Stomach (tissue), 19 donors: ENCODE measurements at places on chromosomes 7 and 10.

GRCh38 chr7:7048213-7048612 is 134.1 kb upstream of the C1GALT1 start:
- no peak overlapping the region for H3K4me3 ChIP-seq
- H3K27ac ChIP-seq, result no peak overlapping the region
- H3K36me3 ChIP-seq, result no peaks in the 10 kb centered on the region
- no peaks in the 10 kb centered on the region for H3K4me1 ChIP-seq

DNA sequence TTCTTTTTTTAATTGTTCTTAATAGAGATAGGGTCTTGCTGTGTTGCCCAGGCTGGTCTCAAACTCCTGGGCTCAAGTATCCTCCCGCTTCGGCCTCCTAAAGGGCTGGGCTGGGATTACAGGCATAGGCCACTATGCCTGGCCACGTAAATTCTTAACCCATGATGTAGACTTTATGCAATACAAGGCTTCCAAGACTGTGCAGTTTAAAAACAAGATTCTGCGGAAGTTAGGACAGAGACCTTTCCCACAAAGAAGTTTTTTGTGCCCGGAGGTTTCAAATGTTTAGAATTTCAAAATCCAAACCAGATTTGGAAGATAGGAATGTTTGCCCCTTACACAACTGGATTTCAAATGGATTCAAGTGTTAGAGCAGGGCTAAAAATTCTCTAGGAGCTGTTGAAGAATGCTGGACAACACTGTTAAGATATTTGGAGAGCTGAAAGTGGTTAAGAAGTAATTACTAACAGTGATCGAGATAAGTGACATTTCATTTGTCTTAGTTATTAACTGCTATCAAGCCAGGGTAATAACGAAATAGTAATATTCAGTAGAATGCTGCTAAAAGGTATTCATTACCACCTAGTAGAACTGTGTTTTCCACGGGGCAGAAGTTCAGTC is 7.4 kb downstream of the APBB1IP start:
- peak overlapping the region; percentile 55 for H3K27ac ChIP-seq
- H3K27me3 ChIP-seq, result no peaks in the 10 kb centered on the region
- H3K36me3 ChIP-seq, result no peaks in the 10 kb centered on the region
- H3K4me3 ChIP-seq, result no peak overlapping the region
- H3K4me1 ChIP-seq, result no peaks in the 10 kb centered on the region

DNA sequence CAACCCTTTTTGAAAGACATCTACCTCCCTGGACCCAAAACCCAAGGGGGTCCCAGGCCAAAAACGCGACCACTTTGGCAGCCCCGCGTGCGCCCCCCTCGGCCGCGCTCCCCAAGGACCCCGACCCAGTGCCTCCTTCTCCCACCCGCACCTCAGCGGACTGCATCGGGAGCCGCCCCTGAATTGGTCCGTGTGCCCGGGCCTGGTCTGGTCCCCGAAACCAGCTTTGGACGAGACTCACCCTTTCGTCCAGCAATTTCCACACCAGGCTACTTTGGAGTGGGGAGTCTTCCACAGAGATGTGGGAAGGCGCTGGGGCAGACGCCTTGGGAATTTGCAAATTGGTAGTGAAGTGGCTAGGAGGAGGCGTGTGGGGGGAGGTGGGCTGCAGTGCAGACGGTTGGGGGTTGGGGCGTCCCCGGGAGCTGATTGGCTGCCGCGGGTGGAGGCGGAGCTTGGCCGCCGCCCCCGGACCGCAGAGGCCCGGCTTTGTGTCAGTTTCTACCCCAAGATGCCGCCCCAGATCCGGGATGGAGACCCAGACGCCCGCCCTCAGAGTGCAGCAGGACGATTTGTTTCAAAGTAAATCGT is 16.9 kb downstream of the TCAF1 start:
- H3K27me3 ChIP-seq, result no peaks in the 10 kb centered on the region
- H3K4me3 ChIP-seq, result peak overlapping the region; percentile 50
- no peaks in the 10 kb centered on the region for H3K36me3 ChIP-seq
- H3K27ac ChIP-seq, result no peak overlapping the region

DNA sequence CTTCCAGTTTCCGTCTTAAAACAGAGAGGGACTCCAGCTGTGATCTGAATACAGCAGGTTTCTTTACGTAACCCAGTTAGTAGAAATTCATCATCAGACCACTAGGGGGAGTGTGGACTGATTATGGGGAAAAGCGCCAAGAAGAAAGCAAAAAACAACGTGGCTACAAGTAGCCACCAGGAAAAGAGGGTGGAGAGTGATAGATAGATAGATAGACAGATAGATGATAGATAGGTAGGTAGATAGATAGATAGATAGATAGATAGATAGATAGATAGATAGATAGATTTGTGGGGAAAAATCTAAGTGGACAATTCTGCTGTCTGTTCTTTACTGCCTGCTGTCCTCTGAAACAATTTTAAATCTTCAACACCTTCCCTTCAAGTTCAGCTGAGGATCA is 12.7 kb upstream of the AKR1B10 start:
- H3K27me3 ChIP-seq, result no peaks in the 10 kb centered on the region
- no peaks in the 10 kb centered on the region for H3K36me3 ChIP-seq
- H3K4me3 ChIP-seq, result no peak overlapping the region
- DNase-seq, result no peak

DNA sequence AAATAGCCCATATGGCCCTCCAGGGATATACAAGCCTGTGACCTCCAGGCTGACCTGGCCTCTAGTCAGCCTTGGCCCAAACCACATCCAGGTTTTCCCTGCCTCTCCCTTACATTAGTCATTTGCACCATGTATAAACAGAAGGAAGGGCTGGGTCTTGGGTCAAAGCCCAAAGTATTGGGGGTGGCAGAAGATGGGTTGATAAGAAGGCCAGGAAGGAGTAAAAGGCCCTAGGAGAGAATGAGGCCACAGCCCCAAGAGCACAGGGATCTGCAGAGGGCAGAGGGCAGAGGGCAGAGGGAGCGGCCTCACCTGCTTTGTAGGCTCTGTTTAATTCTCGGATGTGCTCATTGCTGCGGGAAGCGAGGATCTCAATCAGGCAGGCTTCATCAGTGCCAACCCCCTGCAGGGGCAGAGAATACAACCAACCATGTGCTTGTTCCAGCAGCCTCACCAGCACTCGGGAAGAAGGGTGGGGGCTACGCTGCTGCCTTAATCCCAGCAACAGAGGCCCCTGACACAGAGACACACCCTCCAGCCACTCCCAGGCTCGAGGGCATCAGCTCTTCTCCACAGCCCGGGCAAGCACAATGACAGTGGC is 31.3 kb downstream of the PLAC9 start:
- no peaks in the 10 kb centered on the region for H3K27me3 ChIP-seq
- peaks cover 97% of the 10 kb centered on the region for H3K4me1 ChIP-seq
- DNase-seq, result peak; percentile 72
- no peak overlapping the region for H3K4me3 ChIP-seq

DNA sequence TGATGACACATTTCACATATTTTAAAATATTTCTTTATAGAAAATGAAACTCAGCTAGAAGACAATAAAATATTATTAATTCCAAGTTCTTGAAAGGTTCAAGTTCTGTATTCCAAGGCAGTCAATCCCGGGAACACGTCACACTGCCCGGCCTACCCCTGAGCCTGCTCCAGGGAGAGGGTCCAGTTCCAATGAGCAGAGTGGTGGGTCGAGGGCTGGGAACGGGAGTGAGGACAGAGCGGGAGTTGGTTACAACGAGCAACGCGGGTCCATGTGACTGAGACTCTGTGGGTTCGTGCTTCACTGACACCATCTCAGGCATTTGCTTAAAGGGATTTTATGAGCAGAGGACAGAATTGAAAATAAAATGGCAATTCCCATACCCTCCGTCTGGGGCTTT is 209.4 kb downstream of the TCERG1L start:
- no peak overlapping the region for H3K4me3 ChIP-seq
- no peak for DNase-seq
- H3K36me3 ChIP-seq, result no peaks in the 10 kb centered on the region
- H3K4me1 ChIP-seq, result no peaks in the 10 kb centered on the region

GRCh38 chr7:87505122-87505521 is 29.6 kb upstream of the ABCB4 start:
- H3K4me1 ChIP-seq, result no peaks in the 10 kb centered on the region
- H3K27me3 ChIP-seq, result no peaks in the 10 kb centered on the region
- DNase-seq, result no peak
- no peak overlapping the region for H3K4me3 ChIP-seq
- H3K27ac ChIP-seq, result no peak overlapping the region

DNA sequence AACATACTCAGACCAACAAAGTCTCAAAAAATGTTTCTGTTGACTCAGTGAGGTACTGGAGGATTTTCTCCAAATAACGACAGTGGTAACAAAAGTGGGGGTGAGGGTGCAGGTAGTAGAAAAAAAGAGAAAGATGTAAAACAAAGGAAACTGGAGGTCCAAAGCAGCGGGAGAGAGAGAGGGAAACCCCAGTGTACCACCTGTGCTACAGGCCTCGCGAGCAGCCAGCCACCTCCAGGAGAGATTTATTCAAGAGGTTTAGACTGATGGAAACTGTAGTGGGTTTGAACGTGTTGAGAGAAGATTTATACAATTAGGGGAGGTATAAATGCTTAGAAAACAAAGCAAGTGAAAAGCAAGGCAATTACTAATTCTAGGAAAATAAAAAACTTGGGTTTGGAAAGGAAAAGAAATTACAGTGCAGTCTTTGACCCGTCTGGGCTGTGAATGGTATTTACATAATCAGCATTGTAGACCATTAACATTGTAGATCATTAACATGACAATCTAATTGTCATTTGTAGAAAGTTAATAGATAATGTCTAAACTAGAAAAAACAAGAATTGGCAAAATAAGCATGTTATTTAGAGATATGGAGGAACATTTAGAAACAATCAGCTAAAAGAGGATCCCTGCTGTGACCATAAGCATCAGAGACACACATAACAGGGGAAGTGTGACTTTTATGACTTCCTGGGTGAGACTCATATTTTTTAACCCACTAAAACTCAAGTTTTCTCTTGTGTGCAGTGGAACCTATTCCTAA is 180.0 kb downstream of the RELN start:
- H3K27me3 ChIP-seq, result no peaks in the 10 kb centered on the region
- H3K4me1 ChIP-seq, result no peaks in the 10 kb centered on the region
- no peak for DNase-seq
- H3K36me3 ChIP-seq, result no peaks in the 10 kb centered on the region
- no peak overlapping the region for H3K4me3 ChIP-seq

- H3K27ac ChIP-seq, result peak overlapping the region; percentile 78
- peaks cover 27% of the 10 kb centered on the region for H3K4me1 ChIP-seq
- no peaks in the 10 kb centered on the region for H3K36me3 ChIP-seq
These were observed 41.8 kb upstream of the ELN start for GRCh38 chr7:73986158-73986631.

DNA sequence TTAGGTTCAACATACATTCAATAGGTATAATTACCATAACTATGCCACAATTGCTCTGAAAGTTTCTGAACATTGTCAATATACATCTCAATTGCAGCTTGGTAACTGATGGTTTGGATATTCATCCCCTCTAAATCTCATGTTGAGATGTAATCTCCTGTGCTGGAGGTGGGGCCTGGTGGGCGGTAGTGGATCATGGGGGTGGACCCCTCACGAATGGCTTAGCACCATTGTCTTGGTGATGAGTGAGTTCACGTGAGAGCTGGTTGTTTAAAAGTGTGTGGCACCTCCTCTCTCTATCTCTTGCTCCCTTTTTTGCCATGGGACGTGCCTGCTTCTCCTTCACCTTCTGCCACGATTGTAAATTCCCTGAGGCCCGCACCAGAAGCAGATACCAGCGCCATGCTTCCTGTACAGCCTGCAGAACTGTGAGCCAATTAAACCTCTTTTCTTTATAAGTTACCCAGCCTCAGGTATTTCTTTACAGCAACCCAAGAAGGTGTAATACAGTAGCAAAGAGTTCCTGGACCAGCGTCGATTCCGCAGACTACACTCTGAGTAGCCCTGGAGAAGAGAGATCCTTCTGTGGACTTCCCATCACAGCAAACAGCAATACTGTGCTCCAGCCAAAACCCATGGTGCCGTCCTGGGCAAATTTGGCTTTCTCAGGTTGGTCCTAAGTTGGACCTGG is 83.8 kb upstream of the GRB10 start:
- no peaks in the 10 kb centered on the region for H3K36me3 ChIP-seq
- no peak overlapping the region for H3K4me3 ChIP-seq
- no peak overlapping the region for H3K27ac ChIP-seq
- DNase-seq, result no peak
- H3K4me1 ChIP-seq, result no peaks in the 10 kb centered on the region

DNA sequence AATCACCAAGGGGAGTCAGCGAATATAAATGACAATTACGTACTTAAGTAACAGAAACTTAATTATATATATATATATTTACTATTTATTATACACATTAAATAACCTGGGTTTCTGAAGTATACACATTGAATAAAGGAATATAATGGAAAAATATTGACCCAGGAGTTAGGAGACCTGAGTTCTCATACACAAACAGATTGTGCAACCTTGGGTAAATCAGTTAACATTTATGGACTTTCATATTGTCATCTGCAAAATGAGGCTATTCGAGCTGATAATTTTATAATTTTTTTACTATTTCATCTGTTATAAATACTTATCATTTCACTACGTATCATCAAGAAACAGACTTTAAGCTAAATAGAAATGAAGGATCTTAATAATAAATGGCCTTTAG is 75.1 kb upstream of the SRRM3 start:
- H3K27ac ChIP-seq, result no peak overlapping the region
- no peak overlapping the region for H3K4me3 ChIP-seq
- H3K27me3 ChIP-seq, result no peaks in the 10 kb centered on the region
- H3K4me1 ChIP-seq, result no peaks in the 10 kb centered on the region

DNA sequence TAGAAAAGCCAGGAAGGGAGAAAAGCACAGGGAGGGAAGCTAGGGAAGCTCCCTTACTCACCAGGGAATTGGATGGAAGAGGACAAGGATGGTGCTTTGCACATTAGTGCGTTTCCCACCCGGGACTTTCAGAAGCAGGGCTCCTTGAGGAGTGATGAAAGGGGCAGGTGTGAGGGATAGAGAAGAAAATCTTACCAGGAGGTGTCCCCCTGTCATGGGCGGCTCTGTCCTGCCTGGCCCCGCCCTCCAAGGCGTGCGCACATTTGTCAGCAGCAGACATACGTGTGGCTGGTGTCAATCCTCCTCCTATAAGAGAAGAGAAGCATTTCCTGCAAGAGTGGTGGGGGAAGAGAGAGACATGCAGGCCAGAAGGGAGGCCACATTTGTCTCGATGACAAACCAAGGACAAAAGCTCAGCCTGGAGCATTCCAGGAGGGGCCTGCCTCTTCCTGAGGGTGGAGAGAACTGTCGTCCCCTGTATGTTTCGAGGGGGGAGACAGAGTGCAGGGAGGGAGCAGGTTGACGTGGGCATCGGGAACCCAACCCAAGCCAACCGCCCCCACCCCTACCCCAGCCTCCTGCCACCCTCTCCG is 47.4 kb upstream of the COMTD1 start:
- peak; percentile 46 for DNase-seq
- no peaks in the 10 kb centered on the region for H3K27me3 ChIP-seq
- no peak overlapping the region for H3K4me3 ChIP-seq
- H3K4me1 ChIP-seq, result peaks cover 16% of the 10 kb centered on the region
- no peak overlapping the region for H3K27ac ChIP-seq
